Neural crest cell (in vitro differentiated cells): ENCODE measurements at places on chromosomes 5 and 9. TPM values are rescaled to one million over a fixed set of nuclear protein-coding genes. Genes with fewer than 3 reads are reported as not detected.

MAMDC2 gene
- 0.21 and 0.25 TPM in 2 replicates for total RNA-seq

DPYSL3 gene
- 98.9 and 102 TPM in 2 replicates for total RNA-seq

MLANA gene
- not detected in 2 replicates for total RNA-seq

LIFR gene
- total RNA-seq, result 19.6 and 21.3 TPM in 2 replicates

DNA sequence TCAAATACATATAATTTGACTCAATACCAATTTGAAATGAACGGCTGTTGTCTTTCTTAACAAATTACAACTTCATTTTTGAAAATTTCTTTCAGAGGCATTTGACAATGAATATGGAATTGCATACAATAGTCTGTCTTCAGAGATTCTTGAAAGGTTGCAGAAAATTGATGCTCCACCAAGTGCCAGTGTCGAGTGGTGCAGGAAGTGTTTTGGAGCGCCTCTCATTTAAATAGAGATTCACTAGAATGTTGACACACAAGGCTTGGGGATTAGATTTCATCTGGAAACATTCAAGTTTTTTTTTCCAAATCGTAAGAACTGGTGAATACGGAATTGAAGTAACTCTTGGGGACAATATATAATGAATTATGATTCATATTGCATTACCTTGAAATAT is 8.1 kb downstream of the RPS6 start:
- DNase-seq, result no peak

DNA sequence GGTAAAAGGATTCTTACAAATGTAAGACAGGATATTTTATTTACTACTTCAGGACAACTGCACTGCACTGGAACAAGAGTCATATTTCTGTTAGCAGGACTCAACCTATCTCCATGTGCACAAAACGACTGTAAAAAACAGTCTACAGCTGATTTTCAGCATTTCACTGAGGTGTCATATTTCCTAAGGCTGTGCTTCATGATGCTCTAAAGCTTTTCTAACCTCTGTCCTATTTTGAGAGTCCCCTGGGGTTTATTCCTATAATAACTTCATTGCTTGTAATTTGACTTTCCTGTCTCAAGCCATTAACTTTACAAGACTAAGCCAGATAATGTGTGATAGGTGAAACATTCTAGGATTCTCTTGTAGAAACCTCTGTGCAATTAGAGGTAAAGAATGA is 472.3 kb downstream of the HINT1 start:
- no peak for DNase-seq

DNA sequence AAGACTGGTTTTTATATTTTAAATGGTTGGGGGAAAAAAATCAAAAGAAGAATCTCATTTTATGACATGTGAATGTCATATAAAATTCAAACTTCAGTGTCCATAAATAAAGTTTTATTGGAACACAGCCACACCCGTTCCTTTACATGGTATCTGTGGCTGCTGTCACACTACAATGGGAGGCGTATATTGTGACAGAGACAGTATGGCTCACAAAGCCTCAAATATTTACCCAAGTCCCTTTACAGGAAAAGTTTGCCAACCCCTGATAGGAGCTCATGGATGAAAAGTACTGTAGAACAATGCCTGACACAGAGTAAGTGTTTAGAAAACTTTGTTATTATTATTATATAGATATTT is 5.2 kb upstream of the DUSP1 start:
- no peak for DNase-seq

GRCh38 chr5:124134941-124135340 is 611.5 kb downstream of the ZNF608 start:
- no peak for DNase-seq

DNA sequence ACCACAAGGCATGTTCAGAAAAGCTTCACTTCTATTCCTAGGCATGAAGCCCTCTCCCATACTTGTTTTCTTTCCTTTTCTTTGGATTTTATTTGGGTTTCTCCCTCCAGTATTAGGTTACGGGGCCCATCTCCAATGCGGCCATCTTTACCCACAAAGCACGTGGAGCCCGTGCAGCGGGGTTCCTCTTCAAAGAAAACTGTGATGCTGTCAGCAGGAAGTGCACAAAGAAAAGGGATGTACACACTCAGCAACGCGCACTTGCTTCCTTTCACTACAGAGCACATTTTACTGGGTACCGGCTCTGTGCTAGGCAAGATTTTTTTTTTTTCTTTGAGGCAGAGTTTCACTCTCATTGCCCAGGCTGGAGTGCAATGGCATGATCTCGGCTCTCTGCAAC is 106.6 kb downstream of the COL23A1 start:
- no peak for DNase-seq

DNA sequence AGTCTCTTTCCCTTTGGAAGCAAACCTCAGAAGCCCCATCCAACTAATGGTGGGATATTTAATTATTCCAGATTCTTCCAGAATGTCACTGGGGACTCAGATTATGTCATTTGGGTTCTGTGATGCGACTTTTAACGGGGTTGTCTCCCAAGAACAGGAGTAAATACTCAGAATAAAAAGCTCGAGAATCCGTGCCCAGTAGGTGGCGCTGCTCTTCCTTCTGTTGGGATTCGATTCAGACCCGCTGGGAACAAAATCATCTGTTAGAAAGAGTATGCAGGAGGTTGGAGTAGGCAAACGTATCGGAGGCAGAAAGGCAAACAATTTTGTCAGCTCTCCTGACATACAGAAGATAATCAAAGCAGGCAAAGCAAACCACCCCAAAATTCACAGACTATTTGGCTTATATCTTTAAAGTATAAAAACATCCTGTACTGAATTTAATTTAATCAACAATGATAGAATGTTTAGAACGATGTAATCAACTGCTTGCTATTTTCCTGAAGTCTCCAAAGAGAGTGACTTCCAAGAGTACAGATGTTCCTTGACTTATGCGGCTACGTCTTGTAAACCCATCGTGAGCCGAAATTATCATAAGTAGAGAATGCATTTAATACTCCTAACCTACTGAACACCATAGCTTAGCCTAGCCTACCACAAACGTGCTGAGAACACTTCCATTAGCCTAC is 169.8 kb upstream of the RAI14 start:
- peak; percentile 88 for DNase-seq

DNA sequence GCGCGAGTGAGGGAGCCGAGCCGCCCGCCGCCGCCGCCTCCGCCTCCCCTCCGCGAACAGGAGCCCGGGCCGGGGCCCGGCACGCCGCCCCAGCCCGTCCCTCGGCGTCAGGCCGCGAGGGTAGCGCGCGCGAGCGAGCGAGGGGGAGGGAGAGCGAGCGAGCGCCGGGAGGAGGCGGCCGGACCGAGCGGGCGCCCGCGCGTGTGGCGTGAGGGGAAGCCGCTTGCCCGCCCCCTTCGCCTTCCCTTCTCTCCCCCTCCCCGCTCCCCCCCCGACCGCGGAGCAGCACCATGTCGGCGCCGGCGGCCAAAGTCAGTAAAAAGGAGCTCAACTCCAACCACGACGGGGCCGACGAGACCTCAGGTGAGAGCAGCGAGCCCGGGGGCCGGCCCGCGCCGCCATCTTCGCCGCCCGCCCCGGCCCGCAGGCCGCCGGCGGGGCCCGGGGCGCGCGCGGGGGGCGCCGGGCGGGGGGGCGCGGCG is 312 bp downstream of the SET start:
- DNase-seq, result peak; percentile 40

GRCh38 chr5:115857057-115857479 is 15.3 kb downstream of the AP3S1 start:
- DNase-seq, result no peak
